SK-N-SH (cell line): ENCODE measurements at places on chromosomes 2 and 18. TPM values are rescaled to one million over a fixed set of nuclear protein-coding genes. Genes with fewer than 3 reads are reported as not detected.

DNA sequence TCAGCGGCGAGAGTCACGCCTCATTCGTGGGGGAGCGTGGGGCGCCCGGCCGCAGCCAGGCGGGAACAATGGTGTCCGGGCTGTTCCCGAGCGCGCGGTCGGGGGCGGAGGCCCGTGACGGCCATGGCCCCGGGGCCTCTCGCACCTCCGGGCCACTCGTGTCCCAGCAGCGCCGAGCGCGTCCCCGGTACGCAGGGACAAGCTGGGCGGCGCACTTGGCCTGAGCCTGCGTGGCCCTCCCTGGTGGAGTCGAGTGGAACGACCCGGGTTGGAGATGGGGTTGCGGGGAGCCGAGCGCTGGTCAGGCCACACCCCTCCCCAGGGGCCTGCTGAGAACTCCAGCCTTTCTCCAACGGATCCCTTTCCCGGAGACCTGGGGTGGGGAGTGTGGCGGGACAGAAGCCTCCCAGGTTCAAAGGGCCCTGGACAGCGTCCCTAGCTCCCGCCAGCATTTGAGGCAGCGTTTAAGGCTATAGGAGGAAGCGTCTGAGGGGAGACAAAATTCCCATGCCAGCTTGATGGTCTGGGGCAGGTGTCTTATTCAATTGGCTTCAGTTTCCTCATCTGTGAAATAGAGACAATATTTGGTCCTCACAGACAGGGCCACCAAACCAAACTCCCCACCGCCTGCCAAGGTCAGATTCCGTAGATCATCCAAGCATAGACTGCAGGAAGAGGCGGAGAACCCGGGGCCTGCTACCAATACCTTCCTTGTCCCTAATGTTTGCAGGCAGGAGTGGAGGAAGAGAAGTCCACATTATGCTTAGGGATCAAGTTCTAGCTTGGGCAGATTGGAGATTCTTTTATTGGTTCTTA is 553 bp downstream of the CNDP2 start:
- peak; percentile 79 for DNase-seq

GRCh38 chr18:66438711-66439536 is 165.0 kb downstream of the CDH19 start:
- DNase-seq: no peak

DNA sequence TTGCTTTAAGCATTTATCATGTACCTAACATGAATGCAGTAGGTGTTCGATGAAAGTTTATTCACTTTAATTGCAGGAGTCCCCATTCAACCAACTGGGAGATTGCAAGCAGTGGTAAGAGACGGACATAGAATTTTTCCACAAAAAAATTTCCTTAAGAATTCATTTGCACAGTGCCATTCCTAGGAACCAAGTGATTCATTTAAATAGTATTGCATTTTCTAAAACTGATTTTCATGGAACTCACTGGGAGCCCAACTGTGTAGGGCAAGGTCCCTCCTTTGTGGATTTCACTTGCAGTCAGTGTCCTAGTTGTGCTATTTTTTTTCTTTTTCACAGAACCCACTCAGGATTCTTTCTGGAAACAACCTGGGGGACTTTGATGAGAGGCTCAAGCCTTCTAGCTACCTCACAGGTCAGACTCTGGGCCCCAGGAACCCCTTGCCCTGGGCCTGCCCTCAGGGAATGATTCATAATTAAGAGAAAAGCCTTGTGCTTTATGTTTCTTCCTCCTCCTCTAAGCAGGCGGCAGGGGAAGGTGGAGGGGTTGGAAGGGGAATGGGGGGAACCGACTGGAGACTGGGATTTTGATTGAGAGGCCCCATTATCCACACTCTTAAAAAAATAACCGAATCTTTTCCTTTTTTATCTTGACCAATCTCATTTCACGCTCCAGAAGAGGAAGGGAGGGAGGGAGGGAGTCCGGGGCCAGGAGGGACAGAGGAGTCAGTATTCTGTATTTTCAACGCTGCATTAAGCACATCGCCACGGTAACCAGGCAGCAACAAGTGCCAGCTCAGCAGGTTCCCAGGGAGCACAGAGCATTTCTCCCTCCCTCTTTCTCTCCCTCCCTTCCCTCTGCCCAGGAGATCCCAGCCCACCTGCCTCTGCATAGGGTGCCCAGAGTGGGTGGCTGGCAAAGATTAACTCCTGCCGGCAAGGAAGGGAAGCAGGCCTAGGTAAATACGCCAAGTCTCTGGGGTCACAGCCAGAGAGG is 51.8 kb downstream of the PSD4 start:
- peak; percentile 57 for DNase-seq

DNA sequence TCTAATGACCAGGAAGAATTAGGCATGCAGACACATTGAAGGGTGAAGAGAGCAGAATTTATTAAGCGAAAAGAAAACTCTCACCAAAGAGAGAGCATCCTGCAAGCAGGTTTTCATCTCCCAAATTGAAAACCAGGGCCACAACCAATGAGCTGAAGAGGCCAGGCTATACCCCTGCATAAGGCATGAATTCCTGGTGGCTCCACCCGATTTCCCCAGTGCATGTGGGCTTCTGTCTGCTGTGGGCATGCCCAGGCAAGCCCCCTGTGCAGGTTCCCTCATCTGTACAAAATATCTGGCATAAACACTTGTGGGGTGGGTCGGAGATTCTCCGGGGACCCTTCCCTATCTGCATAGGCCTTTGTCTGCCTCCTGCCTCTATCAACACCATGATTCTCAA is 621.6 kb upstream of the LRRTM1 start:
- DNase-seq: no peak

- DNase-seq: no peak
Measured at GRCh38 chr2:30155202-30155601, 8.4 kb downstream of the YPEL5 start.

DNA sequence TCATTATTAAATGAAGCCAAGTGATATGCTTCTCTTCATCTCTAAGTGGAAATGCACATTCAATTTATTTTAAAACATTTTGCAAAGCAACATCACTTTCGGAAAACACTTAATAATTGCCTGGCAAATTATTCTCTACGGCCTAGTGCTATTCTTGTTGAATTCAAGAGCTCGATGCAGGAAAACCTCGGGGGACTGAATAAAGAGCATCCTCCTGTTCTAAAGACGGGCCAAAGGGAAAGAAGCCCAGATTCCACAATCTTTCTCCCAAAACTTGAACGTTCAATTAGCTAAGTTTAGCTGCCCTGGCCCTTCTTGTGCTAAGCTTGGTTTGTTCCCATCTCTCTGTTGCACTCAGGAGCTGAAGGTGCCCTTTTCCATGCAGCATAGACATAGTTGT is 23.2 kb upstream of the SEH1L start:
- DNase-seq: no peak

- peak; percentile 40 for DNase-seq
Measured at GRCh38 chr2:210663631-210664089, 107.3 kb downstream of the CPS1 start.

DNA sequence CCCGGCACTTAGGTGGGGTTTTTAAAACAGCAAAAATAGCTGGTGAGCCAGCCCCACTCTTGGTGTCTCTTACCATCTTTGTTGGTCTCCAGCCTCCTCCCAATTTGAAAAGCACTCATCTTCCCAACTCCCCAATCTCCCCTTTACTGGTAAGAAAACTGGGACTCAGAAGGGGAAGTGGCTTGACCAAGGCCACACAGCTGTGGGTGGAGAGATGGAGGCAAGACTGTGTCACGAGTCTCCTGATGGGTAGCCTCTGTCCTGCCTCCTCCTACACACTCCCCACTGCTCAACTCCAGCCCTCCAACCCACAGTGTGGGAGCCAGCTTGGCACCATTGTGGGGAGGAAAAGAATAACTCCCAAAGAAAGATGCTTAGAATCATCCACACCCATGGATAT is 140.4 kb downstream of the SMAD2 start:
- no peak for DNase-seq

DNA sequence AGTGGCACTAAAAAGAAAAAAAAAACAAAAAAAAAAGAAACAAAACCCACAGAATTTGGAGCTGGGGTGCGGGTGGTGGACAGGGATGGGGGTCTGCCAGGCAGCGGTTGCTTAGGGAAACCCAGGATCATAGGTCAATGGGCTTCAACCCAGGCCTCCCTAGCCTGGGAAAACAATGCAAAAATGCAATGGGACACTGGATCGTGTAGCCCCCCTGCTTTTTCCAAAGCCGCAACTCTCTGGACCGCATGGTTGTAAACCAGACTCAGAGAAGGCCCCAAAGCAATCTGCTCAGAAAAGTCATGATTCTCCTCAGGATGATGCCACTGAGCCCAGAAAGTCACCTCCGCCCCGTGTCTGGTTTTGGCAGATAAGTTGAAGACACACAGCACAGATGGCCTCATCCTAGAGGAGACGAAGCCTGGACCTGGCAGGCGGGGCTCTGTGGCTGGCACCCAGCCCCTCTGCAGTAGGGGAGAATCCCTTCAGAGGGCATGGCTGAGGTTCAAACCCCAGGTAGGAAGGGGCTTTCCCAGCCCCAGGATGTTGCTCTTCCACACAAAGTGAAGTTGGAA is 5.1 kb downstream of the DLX2 start:
- DNase-seq: peak; percentile 53

DNA sequence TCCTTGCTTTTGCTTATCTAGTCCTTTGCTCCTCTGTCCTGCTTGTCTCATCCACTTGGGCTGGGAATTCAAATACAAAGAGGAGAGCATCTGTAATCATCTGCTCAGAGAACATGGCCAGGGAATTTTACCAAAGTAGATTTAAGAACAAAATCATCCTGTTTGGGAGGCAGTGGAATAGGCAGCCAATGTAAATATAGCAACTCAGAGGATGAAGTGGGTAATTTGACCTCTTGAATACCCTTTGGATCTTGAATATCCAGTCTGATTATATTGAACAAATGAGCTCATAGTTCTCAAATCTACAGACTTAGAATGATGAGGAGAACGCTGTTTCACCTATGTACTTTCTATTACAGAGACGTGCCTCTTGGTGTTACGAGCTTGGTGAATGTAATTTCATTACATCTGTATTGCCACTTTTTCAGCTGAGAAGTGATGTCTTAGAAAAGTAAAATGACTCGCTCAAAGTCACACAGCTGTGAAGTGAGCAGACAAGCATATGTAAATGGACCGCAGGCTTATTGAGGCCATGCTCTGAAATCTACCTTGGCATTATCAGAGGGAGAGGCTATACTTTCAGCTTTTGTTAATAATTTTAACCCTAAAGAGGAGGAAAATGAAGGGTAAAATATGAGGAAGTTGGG is 266.3 kb downstream of the MTX2 start:
- no peak for DNase-seq

DNA sequence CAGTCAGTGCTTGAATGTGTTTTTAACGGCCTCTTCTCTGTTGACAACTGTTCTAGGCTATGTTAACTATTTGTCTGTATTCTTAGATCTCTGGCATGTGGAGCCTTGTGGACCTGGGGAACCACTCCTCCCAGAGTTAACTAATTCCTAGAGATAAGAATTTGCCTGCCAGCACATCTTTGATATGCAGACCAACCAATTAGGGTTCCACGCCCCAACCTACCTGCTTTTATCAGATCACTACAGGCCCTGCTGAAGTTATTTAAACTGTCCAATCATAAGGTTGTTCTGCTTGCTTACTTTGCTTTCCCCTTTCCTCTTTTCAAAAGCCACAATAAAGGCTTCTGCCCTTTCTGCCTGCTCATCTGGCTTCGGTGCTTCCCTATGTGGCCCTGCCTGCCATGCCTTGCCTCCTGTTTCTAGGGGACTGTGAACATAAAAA is 8.5 kb upstream of the CYBRD1 start:
- DNase-seq: no peak

DNA sequence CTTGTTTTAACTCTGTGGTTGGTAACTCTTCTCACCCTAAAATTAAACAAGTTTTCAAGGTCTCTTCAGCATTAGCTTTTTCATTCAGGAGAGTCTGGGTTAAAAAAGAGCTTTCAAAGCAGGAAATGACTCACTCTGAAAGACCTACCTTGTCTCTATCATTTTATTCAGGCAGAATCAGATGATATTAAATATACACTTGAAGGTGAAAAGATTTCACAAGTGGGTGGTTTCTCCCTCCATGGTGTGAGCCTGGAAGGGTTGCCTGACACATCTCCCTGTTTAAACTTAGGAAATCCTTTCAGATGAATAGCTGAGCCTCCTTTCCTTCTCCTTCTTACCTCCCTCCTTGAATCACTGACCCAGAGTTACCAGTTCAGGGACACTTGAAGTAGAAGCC is 1402.0 kb upstream of the PIK3C3 start:
- DNase-seq: no peak

GRCh38 chr2:184683911-184684310 is 85.6 kb downstream of the ZNF804A start:
- DNase-seq: peak; percentile 15

DNA sequence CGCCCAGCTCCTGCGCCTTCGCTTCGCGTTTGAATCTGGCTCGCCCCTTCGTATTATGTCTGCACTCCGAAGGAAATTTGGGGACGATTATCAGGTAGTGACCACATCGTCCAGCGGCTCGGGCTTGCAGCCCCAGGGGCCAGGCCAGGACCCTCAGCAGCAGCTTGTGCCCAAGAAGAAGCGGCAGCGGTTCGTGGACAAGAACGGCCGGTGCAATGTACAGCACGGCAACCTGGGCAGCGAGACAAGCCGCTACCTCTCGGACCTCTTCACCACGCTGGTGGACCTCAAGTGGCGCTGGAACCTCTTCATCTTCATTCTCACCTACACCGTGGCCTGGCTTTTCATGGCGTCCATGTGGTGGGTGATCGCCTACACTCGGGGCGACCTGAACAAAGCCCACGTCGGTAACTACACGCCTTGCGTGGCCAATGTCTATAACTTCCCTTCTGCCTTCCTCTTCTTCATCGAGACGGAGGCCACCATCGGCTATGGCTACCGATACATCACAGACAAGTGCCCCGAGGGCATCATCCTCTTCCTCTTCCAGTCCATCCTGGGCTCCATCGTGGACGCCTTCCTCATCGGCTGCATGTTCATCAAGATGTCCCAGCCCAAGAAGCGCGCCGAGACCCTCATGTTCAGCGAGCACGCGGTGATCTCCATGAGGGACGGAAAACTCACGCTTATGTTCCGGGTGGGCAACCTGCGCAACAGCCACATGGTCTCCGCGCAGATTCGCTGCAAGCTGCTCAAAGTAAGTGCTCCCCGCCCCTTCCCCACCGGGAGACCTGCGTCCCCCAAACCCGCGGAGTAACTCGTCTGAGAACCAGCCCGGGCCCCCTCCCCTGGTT is 453 bp downstream of the KCNJ3 start:
- DNase-seq: peak; percentile 4

Gene DSG4
- polyA plus RNA-seq: not detected in 2 replicates

Gene CFAP210
- polyA plus RNA-seq: 0.03 TPM in 1 of 2 replicates, not detected in the other

Gene SCYGR2
- not detected in 2 replicates for polyA plus RNA-seq

Gene EGR4
- polyA plus RNA-seq: 0.02 TPM in 1 of 2 replicates, not detected in the other

Gene LYG2
- not detected in 2 replicates for polyA plus RNA-seq

Gene MAP3K19
- polyA plus RNA-seq: not detected in 2 replicates

Gene PDE6D
- polyA plus RNA-seq: 33.9 and 41.2 TPM in 2 replicates

Gene EPB41L3
- 0.15 and 0.84 TPM in 2 replicates for polyA plus RNA-seq
